HFF-Myc (cell line): ENCODE measurements at places on chromosomes 3 and 15.

DNA sequence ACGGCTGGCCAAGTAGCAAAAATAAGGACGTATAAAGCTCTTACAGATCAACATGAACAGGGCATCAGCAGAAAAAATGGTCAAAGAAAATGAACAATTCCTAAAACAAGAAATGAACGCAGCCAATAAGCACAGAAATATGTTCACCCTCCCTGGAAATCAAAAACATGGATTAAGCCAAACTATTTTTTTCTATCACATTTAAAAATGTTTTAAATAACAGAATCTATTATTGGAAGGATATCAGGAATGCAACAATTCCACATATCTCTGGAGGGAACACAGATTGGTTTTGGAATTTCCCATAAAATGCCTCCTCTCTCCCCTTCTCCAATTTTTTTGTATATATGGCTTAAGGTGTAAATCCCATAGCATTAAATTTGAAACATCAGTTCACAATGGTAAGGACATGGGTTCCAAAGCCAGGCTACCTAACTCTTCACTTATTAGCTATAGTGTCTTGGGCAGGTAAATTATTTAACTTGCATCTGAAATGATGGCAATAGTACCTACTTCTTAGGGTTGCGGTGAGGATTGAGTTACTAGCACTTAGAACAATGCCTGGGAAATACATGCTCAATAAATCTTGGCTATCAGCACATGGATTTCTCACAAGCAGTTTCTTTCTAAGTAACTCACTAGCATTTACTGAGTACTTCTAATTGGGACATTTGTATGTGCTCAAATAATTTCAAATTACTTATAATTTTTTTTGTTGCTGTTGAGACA lies 10.1 kb downstream of the UACA start:
- no peak for DNase-seq

- DNase-seq = no peak
Observed at GRCh38 chr3:178255315-178255714, 280.9 kb upstream of the KCNMB2 start.

GRCh38 chr3:125240496-125240895 lies 27.9 kb upstream of the SLC12A8 start:
- DNase-seq = no peak

DNA sequence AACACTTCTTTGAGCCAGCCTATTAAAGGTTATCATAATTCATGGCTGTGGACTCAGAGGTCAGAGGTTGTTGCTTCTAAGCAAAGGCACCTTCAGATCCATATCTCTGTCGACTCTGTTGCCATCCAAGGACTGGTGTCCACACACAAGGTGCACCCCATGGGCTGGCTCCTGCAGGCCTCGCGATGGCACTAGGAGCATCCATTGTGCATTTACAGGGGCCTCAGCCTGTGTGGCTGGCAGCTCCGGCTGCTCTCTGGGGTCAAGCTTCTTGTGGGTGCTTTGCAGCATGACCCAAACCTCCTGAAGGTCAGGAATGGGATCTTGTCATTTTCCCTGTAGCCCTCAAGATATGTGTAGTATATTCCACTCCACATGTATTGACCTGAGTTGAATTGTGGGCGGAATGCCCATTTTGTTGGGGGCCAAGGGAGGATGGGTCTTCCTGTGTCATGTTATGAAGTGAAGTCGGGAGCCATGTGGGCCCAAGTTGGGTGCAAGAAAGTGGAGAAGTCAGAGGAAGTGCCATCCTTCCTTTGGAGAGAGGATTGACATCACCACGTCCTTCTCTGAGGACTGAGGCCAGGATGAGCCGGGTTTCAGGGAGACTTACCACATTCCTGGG lies 43.9 kb downstream of the CHDH start:
- no peak for DNase-seq

DNA sequence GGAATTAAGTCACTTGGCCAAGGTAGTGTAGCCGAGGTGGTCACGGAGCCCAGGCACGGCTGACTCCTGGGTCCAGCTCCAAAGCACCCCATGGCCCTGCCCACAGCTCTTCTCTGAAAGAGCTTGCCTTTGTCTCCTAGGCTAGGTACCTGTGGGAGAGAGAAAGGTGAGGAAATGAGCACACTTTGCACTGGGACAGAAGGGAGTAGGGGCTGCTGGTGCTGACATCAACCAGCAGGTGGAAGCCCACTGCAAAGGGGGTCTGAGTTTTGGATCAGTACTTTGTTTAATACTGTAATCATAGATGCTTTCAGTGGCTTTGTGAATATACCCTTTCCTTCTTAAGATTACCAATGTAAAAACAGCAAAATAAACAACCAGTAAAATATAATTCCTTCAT lies 128.3 kb upstream of the EIF1B start:
- no peak for DNase-seq

- no peak for DNase-seq
Observed at GRCh38 chr3:189655617-189656016, 24.4 kb downstream of the TP63 start.
